Activated CD4-positive, alpha-beta T cell treated with anti-CD3 and anti-CD28 coated beads for 24 hours (primary cell): ENCODE measurements at places on chromosomes 3 and 15.

DNA sequence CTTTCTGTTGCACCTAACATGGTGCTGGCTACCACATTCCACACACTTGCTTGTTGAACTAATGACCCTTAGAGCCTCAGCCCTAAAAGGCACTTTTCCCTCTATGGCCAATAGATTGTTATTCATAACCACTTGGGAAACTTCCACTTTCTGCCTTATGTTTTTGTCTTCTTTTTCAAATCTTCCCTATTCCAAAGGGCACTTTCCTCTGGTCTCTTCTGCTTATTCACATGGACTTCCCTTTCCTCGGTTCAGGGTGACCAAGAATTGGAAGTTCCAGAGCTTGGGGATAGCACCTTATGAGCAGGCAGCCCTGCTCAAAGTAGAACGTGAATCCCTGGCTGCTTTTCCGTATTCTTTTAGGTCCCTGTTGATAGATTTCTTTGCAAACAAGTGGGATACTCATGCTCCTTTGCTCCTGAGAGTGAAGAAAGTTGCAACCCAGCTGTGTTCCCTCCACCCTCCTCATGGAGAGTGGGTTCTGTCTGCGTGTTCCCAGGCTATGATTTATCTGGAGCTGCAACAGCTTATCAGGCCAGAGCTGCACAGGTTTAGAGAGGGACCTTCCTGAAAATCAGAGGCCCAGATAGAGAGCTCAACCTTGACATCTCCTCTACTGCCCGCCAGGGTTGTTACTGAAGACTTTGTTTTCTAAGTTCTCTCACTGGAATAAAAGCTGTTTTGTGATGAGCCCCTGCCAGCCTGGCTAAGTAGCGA lies 58.8 kb upstream of the MYZAP start:
- DNase-seq, result no peak

DNA sequence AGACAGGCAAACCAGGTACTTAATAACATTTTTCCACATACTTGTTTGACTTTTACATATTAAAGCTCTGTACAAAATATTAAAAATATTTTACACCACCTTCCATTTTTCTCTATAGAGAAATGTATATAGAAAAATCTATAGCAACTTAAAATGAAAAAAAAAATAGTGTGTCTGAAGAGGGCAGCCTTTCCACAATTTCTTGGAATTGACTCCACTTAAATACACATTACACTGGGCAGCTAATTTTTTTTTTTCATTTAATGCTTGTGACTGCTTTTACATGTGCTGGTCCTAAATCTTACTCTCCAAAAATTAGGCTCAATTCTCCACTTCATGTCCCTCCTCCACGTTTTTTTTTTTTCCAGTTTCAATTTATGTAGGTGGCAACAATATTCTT lies 427.0 kb upstream of the RBMS3 start:
- no peak for DNase-seq

DNA sequence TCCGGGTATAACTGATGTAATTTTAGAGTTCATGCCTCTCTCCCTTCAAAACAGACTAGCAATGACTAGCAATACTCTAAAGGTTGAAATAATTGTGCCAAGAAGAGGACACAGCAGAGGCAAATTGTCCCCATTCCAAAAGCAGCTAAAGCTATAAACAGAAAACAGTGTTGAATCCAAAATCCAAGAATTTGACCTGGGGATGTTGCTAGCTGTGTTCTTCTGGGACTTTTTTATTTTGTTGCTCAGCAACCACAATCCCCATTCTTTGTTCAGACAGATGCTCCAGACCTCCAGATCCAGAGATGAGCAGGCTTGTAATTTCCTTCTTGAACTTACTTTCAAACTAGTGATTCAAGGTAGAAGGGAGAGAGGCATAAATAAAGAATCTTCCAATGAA lies 191.5 kb downstream of the FOXB1 start:
- no peak for DNase-seq

DNA sequence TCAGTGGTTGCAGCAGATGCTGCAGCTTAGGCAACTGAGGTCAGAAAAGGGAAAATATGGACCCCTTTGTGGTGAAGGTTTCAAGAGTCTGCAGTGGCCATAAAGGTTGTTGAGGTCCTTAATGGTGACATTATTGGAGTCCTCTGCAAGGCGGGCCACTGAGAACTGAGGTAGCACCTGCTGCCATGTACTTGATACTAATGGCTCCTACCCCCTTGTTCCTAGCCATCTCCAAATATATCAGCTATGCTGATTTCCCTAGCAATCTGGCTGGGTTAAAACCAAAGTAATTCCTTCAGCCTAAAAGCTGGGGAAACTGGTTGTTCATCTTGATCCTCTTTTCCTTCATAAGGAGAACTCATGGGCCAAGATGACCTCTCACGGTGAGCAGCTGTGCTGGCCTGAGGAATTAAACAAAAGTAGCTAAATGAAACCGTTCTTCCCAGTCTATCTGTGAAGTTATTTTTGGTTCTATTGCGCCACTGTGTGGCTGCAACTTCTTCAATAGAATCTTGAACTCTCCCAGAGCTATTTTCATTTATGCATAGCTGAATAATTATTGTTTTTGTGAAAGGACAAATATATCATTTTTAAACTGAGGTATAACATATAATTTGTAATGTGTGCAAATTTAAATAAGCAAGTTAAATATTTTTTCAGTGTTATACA lies 76.1 kb upstream of the PLSCR4 start:
- DNase-seq, result no peak

- DNase-seq, result no peak
Observed at GRCh38 chr15:73617913-73618312, 15.3 kb downstream of the NPTN start.

- DNase-seq, result no peak
Observed at GRCh38 chr15:63263519-63263918, 13.9 kb upstream of the APH1B start.

DNA sequence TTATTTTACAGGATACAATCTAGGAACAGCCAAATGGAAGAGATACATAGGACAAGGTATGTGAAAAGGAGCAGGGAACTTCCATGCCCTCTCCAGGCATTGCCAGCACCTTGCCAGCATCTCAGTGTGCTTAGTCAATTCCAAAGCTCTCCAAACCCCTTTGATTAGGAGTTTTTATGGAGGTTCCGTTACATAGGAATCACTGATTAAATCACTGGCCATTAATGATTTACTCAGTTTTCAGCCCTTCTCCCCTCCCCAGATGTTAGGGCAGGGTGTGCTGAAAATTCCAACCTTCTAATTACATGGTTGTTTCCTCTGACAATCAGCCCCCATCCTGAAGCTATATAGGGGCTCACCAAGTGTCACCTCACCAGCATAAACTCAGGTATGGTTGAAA lies 11.5 kb downstream of the MYLK start:
- DNase-seq, result no peak
